ENCODE measurements at places on chromosomes 2 and 18.

- no peak for DNase-seq
Measured at GRCh38 chr18:11673560-11673959, 15.5 kb upstream of the GNAL start.

DNA sequence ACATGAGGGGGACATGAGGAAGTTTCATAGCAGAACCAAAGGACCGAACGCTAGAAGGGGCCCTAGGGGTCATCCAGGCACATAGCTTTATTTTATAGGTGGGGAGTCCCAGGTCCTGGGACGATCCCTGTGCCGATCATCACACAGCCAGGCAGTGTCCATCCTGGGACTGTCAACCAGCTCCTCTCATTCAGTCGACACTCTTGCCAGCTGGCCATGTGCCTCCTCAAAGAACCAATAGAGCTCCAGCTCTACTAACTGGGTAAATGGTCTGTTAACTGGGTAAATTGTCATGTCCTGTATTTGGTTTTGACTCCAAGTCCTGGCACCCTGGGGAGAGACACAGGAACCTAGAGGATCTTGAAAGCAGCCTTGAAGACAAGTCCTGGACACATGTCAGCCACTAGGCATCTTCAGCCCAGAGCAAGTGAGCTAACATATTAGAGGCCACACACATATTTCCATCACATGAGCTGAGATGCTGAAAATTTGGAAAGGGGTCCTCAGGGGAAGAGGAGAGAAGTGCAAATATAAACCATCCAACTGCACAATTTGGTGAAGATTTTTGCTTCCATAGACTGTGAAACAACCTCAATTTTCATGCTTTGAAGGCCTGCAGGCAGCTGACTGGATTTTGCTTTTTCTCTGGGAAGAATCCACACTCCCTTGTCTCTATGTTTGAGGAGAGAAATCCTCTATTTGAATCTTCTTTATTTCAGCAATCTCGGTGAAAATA, 361.1 kb upstream of the SLC14A2 start:
- no peak for DNase-seq

GRCh38 chr18:35695803-35696202, 114.3 kb downstream of the GALNT1 start:
- DNase-seq, result no peak

DNA sequence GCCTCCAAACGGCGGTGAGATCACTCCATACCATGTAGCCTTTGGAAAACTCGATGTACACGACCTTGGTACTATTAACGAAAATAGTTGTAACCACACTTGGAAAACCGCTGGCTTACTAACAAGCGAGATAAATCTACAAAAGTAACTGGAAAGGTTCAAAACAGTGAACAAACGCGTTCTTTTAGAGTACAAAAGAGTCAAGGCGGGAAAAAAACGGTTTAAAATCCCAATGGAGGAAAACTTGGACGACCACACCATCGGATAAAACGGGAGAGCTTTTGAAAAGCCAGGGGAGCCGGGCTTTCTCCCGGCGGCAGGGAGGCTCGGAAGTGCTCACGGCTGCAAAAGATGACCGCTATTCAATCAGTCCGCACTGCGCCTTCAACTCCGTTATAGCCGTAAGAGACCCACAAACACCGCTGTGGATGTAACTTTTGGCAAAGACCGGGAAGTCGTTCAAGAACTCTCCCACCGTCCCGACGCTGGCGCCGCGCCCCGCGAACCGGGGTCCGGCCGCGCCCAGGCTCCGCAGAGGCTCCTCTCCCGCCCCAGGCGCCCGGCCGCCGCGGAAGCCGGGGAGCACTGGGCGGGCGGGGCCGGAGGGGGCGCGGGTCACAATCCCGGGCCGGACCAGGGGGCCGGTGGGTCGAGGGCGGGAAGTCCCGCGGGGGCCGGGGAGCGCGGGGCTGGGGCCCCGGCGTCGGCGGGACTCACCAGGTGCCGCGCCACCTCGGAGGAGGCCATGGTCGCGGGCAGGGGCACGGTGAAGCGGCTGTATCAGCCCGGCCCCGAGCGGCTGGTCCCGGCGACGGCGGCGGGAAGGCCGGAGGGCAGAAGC, 465 bp downstream of the SEPTIN10 start:
- DNase-seq, result peak; percentile 39

GRCh38 chr2:73203055-73203681, 794 bp downstream of the NOTO start:
- DNase-seq, result no peak

GRCh38 chr2:229712136-229712535, 2.2 kb downstream of the DNER start:
- no peak for DNase-seq

- no peak for DNase-seq
Measured at GRCh38 chr2:200575957-200576356, 9.9 kb upstream of the AOX1 start.

DNA sequence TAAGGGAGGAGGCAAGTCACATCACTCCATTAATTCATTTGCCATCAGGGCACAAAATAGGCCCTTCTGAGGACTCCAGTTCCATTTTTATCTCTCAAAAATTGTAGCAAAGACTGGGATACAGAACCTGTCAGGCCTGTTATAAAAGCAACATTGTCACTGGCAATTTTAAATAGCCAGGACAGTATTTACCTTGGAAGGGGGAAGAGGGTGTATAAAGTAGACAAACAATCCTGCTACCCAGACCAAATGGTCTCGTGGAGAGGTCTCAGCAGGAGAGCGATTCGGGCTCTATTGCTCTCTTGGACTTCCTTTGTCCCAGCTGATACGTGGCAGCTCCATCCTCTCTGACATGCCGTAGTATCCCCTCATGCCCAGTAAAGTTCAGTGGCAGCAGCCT, 740.3 kb upstream of the HS6ST1 start:
- DNase-seq, result peak; percentile 13

DNA sequence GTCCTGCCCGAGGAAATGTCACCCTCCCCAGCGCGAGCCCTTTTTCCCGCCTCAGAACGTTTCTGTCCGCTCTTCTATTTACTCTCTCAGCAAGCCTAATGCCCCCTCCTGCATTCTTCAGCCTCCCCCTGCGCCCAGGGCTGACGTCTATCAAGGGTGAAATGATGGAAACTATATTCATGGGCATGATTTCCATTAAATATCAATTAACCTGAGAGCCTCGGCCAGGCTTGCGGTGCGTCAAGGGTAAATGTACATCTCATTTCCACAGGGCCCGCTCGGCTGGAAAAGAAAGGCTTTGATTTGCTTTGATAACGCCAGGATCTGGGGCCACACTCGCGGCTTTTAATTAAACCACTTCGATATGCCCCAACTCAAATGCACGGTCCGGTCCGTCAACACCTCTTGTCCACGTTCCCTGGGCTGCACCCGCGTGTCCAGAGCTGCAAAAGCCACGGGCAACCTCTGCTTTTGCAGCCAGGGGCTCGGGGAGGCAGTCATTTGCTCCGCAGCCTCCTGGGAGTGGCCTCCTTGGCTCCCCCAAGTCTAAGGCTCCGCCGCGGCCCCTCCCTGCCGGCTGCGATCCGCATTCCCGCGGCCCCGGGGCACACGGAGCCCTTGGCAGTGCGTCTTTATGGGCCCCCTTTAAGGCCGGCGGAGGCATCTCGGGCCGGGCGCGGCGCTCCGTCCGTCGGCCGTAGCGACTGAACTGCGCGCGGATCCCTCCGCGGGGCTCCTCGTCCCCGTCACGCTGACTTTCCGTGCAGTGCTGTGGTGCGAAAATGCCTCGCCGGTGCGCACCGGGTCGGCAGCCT, at the start of gene HOXD8:
HOXD8 (plus strand) TSS at position 724 of the 815 bp plus-strand sequence. CDS start 662 bp downstream, outside the sequence.
- DNase-seq, result peak; percentile 64

DNA sequence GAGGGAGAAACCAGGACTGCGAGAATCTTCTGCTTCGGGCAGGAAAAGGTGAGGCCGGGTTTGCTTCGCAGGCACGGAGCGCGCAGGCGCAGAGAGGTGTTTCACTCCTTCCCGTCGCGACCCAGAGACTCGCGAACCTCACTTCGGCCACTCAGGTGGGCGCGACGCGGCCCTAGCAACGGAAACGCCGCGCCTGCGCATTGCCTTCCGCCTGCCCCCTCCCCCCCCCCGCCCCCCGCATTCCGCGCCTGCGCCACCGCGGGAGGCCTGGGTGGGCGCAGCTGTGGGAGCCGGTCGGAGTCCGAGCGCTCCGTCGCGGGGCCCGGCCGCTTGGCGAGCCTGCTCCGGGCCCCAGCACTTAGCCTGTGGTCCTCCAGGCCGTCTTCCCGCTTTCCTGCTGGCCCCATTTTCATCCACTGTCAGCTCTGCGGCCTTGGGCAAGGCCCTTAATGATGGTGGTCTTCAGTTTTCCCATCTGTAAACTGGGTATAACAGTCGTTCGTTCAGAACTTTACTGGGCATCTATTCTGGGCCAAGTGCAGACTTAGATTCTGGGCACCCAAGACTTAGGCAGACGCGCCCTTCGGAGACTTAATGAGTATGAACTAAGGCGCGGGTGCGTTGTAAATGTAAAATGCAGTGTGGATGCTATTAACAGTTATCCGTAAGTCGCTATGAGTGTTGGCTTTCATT, 62.1 kb upstream of the ACKR3 start:
- DNase-seq, result no peak

DNA sequence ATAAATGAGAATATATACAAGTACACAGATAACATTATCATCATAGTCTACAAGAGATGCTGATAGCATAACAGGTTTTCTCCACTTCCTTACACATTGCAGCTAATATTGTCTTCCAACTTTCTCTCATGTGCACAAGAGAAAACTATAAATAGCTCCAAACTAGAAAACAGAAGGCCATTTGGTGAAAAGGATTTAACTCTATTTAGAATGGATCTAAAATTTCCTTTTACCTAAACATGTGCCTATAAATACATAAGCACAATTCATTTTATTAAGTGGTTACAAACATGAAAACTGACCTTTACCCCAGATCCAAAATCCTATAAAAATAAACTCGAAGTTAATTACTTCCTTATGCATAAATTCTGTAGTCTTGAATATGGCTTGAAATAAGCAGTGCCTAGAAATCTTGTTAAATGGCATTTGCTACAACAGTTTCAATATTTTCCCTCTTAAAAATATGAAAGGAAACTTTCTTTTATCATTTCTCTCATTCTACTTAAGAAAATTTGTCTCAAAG, 41.6 kb downstream of the SLC25A12 start:
- DNase-seq, result no peak

DNA sequence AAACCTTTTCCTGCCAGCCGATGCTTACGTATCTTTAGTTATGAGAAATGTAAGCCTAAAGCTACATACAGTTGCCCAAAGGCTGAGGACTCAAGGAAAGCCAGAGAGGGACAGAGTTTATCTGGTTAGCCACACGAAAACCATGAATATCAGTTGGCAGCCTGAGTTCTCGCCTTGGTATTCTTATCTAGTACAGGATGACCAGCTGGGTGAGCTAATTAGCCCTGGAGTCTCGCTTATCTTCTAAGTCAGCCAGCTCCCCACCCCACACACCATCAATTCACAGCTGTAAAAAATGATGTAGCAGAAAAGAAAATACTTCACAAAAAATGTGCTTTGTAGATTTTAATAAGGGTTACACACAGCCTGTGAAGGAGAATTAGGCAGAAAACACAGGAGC, 617.5 kb upstream of the SOX11 start:
- no peak for DNase-seq

- no peak for DNase-seq
Measured at GRCh38 chr2:132754867-132755472, 85.0 kb upstream of the LYPD1 start.

DNA sequence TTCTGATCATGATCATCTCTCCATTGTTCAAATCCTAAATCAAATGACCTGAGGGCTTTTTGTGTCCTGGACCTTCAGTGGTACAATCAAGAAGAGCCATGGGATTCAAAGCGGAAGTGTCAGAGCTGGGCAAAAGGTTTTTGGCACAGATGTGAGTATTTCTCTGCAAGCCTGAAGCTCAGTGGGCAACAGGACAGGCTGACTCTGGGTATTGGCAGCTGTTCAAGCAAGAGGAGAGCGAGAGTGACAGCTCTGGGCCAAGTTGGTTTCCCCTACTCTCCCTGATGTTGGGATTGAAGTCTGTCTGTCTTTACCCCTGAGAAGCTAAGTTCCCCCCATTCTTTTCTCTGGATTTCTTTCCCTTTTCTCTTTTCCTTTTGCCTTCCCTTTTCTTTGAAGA, 33.3 kb downstream of the DSEL start:
- peak; percentile 32 for DNase-seq

- DNase-seq, result no peak
Measured at GRCh38 chr2:241108271-241109209, 6.5 kb upstream of the MTERF4 start.

DNA sequence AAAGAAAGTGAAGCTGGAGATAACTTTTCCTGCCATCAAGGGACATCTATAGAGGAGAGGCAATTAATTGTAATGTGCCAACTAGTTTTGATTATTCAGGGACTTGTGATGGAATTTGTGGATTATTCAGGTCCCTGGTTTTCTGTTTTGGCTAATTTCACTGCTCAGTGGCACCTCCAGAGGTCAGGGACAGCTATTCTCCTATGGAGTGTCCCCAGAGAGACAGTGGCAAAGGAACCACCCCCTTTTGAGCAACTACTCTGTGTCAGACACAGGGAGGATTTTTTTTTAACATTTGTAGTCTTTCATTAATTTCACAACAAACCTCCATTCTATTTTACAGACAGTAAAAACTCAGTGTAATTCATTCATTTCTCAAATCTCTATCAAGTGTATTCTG, 206.0 kb upstream of the SPRED2 start:
- DNase-seq, result no peak

- DNase-seq, result no peak
Measured at GRCh38 chr2:176595986-176596385, 326.7 kb downstream of the MTX2 start.

GRCh38 chr2:115174651-115175050, 732.2 kb downstream of the DPP10 start:
- no peak for DNase-seq

- no peak for DNase-seq
Measured at GRCh38 chr18:10930076-10930475, 219.3 kb downstream of the PIEZO2 start.

GRCh38 chr18:306608-307255, 38.9 kb upstream of the THOC1 start:
- DNase-seq, result no peak

GRCh38 chr2:163157891-163158496, 319.4 kb upstream of the KCNH7 start:
- DNase-seq, result no peak

DNA sequence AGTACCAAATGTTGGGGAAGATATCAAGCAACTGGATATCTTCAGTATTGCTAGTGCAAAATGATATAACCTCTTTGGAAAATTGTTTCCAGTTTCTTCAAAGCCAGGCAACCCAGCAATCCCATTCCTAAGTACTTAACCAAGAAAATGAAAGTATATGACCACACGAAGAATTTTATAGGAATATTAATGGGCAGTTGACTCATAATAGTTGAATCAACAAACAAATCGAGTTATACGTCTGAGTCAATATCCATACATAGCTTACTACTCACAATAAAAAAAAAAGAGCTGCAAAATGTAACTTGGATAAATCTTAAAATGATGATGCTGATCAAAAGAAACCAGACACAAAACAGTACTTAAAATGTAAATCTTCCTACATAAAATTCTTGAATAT, 810.4 kb downstream of the METTL4 start:
- no peak for DNase-seq

DNA sequence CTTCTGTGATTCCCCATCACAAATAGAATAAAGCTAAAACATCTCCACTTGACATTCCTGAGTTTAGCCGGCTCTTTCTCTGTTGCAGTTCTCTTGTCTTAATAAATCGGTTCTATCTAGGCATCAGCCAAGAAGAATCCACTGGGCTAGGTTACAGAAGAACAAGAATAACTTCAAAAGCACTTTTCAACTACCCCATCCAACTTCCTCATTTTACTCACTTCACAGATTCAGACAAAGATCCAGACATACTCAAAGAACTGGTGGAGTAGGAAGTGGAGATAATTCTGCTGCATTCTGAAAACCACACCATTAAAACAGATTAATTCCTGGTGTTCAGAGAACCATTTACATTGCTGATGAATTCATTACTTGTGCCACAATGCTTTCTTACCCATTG, 9.6 kb upstream of the ALPK2 start:
- no peak for DNase-seq

- DNase-seq, result no peak
Measured at GRCh38 chr2:146721486-146721885, 1123.3 kb upstream of the ACVR2A start.
